ENCODE measurements at places on chromosomes 1 and 21. TPM values are rescaled to one million over a fixed set of nuclear protein-coding genes. Genes with fewer than 3 reads are reported as not detected.

GRCh38 chr1:116092752-116093489 is 18.3 kb upstream of the MAB21L3 start:
- no peak overlapping the region for H3K4me3 ChIP-seq
- H3K27me3 ChIP-seq: no peaks in the 10 kb centered on the region
- no peak for DNase-seq
- H3K4me1 ChIP-seq: no peaks in the 10 kb centered on the region
- no peaks in the 10 kb centered on the region for H3K36me3 ChIP-seq

- H3K27me3 ChIP-seq: no peaks in the 10 kb centered on the region
- 0 out of 2 replicates have a peak, but pooled peaks cover 2% of the 10 kb centered on the region for H3K36me3 ChIP-seq
- DNase-seq: no peak
- H3K4me1 ChIP-seq: no peaks in the 10 kb centered on the region
These were observed 66.1 kb downstream of the EPS15 start for GRCh38 chr1:51453010-51453409.

DNA sequence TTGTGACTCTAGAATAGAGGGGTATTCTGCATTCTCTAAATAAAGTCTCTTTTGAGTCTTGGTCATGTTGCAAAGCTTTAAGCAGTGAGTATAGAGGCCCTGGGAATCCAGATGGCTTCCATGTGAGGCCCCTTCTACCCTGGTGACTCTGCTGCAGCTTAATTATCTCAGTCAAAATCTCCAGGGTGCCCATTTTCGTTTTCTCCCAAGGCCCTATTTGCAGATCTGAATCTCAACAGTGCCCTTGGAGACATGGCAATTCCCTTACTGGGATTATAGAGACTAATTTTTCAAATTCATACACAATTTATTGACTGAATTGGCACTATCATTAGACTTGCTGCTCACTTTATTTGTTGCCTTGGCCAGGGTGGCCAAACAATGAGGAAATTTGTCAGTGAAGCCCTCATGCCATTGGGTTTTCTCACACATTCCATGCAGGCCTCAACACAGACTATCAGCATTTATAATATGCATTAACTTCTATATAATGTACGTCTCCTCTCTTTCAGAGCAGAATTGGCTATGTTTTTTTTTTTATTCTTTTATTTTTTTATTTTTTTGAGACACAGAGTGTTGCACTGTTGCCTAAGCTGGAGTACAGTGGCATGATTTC is 35.1 kb downstream of the PROX1 start:
- no peak for DNase-seq
- no peaks in the 10 kb centered on the region for H3K4me1 ChIP-seq
- peaks cover 11% of the 10 kb centered on the region for H3K27me3 ChIP-seq
- no peak overlapping the region for H3K27ac ChIP-seq
- no peaks in the 10 kb centered on the region for H3K36me3 ChIP-seq

DNA sequence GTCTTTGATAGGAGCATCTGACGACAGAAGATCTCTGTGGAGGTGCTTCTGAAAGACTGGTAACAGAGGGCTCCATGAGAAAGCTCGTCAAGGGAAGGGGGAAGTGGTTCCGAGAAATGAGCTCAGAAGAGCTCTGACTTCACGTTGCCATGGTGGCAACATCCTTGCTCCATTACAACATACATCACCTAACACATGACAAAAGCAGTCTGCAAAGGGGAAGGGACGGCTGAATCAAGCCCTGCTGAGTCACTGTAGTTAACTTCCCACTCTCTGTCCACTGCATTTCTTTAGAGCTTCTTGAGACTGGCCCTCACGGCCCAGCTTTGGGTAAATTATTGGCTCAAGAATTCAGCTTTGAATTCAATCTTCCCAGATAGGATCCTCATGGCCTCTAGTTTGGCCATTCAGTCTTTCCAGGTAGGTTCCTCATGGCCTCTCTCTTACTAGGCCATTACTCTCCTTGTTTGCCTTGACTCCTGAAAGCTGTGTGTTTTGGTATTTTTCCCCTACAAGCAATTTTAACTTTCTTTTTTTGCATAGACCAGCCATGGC is 88.0 kb upstream of the ZNF648 start:
- H3K27me3 ChIP-seq: no peaks in the 10 kb centered on the region
- no peak overlapping the region for H3K27ac ChIP-seq
- no peak for DNase-seq
- H3K36me3 ChIP-seq: no peaks in the 10 kb centered on the region
- no peaks in the 10 kb centered on the region for H3K4me1 ChIP-seq

The C1orf94 gene
- total RNA-seq: not detected

The SLC19A1 gene
- 50.2 TPM for total RNA-seq

DNA sequence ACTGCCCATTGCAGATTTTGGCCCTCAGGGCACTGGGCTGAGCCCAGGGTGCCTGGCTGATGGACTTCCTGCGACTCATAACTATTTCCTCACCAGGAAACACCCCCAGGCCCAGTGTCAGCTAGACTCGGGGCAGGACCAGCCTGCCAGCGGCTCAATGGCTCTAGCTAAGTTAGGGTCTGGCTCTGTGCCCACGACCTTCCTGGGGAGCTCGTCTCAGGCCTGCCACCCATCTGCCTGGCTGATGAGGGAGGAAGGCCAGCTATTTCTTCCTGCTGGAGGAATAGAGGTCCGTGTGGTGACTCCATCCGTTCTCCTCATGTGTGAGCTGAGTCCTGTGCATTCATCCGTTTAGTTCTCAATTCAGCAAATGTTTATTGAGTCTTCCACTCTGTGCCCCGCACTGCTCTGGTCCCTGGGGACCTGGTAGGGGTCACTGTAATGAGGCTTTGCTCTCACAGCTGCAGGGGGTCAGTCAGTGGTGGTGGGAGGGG is 44.5 kb downstream of the KIRREL1 start:
- DNase-seq: no peak
- no peaks in the 10 kb centered on the region for H3K36me3 ChIP-seq
- no peaks in the 10 kb centered on the region for H3K27me3 ChIP-seq
- H3K4me1 ChIP-seq: peaks cover 23% of the 10 kb centered on the region
- H3K27ac ChIP-seq: 0 out of 2 replicates have a peak overlapping the region, but pooled peaks have one; percentile 0
- 0 out of 2 replicates have a peak overlapping the region, but pooled peaks have one; percentile 5 for H3K4me3 ChIP-seq

DNA sequence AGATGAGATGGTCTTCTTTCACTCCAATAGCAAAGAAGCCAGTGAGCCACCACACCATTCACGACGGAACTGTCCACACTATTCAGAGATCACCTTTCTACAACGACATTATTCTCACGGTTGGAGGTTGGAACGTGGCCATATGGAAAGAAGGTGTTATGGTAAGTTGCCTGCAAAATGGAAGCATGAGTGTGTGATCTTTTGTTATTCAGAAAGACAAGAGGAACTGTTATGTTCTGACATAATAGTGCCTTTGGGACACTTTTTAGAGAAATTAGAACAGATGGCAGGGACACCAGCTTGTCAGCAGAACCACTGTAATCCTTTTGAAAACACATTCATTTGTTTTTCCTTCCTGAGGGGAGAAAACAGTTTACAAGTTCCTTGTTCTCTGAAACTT is 75.8 kb upstream of the MCOLN3 start:
- H3K36me3 ChIP-seq: no peaks in the 10 kb centered on the region
- DNase-seq: no peak
- no peak overlapping the region for H3K4me3 ChIP-seq
- no peak overlapping the region for H3K27ac ChIP-seq
- no peaks in the 10 kb centered on the region for H3K27me3 ChIP-seq

GRCh38 chr1:96367791-96368190 is 353.8 kb upstream of the PTBP2 start:
- no peaks in the 10 kb centered on the region for H3K27me3 ChIP-seq
- H3K4me3 ChIP-seq: no peak overlapping the region
- no peak overlapping the region for H3K27ac ChIP-seq
- no peaks in the 10 kb centered on the region for H3K36me3 ChIP-seq
- no peak for DNase-seq

The C1QTNF12 gene
- total RNA-seq: 6.9 TPM

GRCh38 chr1:231201979-231202633 is 38.9 kb upstream of the GNPAT start:
- no peak overlapping the region for H3K4me3 ChIP-seq
- H3K27me3 ChIP-seq: peaks cover 33% of the 10 kb centered on the region
- no peaks in the 10 kb centered on the region for H3K4me1 ChIP-seq
- H3K27ac ChIP-seq: no peak overlapping the region
- no peaks in the 10 kb centered on the region for H3K36me3 ChIP-seq

The DEPDC1 gene
- 61.9 TPM for total RNA-seq

DNA sequence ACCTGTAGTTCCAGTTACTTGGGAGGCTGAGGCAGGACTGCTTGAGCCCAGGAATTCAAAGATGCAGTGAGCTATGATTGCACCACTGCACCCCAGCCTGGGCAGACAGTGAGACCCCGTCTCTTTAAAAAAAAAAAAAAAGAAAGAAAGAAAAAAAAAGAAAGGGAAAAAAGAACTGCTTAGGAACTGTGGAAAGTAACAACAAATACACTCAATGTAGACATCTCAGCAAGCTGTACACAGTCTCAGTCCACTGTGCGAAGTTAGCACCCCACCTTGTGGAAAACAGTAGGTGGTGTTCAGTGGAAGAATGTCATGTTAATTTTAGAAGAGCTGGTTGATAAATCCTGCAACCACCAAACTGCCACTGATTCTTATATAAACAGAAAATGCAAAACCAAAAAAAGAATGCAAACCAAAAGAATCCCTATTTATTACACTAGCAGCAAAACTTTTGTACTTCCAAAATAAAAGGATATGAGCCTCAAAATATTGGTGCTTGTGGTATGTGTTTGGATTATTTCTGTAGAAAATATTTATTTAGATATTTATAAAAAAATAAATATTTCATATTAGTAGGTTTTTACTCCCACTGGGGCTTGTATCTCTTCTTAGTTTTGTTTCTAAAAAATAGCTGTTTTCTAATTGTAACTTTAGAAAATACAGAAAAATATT is 31.1 kb downstream of the ALG14 start:
- no peak overlapping the region for H3K27ac ChIP-seq
- H3K4me1 ChIP-seq: peaks cover 3% of the 10 kb centered on the region
- H3K36me3 ChIP-seq: no peaks in the 10 kb centered on the region
- no peaks in the 10 kb centered on the region for H3K27me3 ChIP-seq
- H3K4me3 ChIP-seq: no peak overlapping the region

GRCh38 chr1:40709100-40709801 is 17.7 kb downstream of the NFYC start:
- H3K36me3 ChIP-seq: no peaks in the 10 kb centered on the region
- no peaks in the 10 kb centered on the region for H3K27me3 ChIP-seq
- peak; percentile 92 for DNase-seq
- peaks cover 55% of the 10 kb centered on the region for H3K4me1 ChIP-seq
- peak overlapping the region; percentile 58 for H3K27ac ChIP-seq

GRCh38 chr1:89519779-89520358 is 4.8 kb upstream of the LRRC8B start:
- H3K4me3 ChIP-seq: no peak overlapping the region
- no peak overlapping the region for H3K27ac ChIP-seq
- no peaks in the 10 kb centered on the region for H3K36me3 ChIP-seq
- DNase-seq: peak; percentile 18

The GJB5 gene
- total RNA-seq: 4.6 TPM

DNA sequence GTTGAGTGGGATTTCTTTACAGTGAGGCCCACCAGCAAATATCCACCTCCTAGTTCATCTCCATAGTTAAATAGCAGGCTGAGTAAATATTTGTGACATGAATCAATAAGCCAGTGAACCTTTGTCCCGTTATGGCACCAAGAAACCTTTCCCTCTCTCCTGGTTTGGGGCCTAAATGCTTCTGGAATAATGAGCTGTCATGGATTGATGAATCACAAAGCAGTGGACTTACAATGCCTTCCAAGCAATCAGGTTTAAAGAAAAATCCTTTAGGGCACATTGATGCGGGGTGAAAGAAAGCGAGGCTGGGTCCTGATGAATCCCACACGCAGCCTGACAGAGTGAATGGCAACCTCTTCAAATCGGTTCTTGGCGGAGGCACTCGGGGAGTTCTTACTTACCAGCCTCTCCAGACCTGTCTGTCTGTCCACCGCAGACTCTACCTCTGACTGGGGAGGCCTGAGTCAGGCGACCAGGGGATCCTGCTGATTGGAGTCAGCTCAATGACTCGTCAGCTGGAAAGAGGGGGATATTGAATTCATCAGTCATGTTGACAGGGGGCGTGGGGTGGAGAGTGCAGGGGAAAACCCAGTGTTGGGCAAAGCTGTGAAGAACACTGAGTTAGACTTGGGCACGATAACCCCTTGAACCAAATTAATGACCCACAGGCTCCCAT is 247.3 kb downstream of the PLPP3 start:
- 0 out of 2 replicates have a peak, but pooled peaks cover 3% of the 10 kb centered on the region for H3K4me1 ChIP-seq
- no peaks in the 10 kb centered on the region for H3K36me3 ChIP-seq
- no peak for DNase-seq
- H3K27me3 ChIP-seq: no peaks in the 10 kb centered on the region
- H3K4me3 ChIP-seq: no peak overlapping the region
- H3K27ac ChIP-seq: no peak overlapping the region

- peaks cover 13% of the 10 kb centered on the region for H3K4me1 ChIP-seq
- no peak for DNase-seq
- H3K27ac ChIP-seq: no peak overlapping the region
These were observed 16.5 kb downstream of the SLC2A7 start for GRCh38 chr1:9009438-9010370.

The RAB42 gene
- total RNA-seq: not detected

The CCDC30 gene
- total RNA-seq: 2.0 TPM

The GPR25 gene
- not detected for total RNA-seq

The ACTL8 gene
- total RNA-seq: 0.69 TPM

GRCh38 chr1:211876851-211877590 is 46.5 kb upstream of the LPGAT1 start:
- H3K4me1 ChIP-seq: no peaks in the 10 kb centered on the region
- DNase-seq: no peak
- no peaks in the 10 kb centered on the region for H3K27me3 ChIP-seq
- H3K36me3 ChIP-seq: no peaks in the 10 kb centered on the region

GRCh38 chr1:230335861-230336522 is 90.1 kb downstream of the PGBD5 start:
- no peak for DNase-seq
- no peaks in the 10 kb centered on the region for H3K27me3 ChIP-seq
- H3K36me3 ChIP-seq: no peaks in the 10 kb centered on the region
- no peak overlapping the region for H3K4me3 ChIP-seq
- no peak overlapping the region for H3K27ac ChIP-seq

The AIRE gene
- not detected for total RNA-seq

- peaks cover 9% of the 10 kb centered on the region for H3K36me3 ChIP-seq
- DNase-seq: no peak
These were observed 12.4 kb downstream of the PSEN2 start for GRCh38 chr1:226882631-226883409.

The FCN3 gene
- total RNA-seq: 1.2 TPM

The PLPP3 gene
- total RNA-seq: 3.4 TPM

DNA sequence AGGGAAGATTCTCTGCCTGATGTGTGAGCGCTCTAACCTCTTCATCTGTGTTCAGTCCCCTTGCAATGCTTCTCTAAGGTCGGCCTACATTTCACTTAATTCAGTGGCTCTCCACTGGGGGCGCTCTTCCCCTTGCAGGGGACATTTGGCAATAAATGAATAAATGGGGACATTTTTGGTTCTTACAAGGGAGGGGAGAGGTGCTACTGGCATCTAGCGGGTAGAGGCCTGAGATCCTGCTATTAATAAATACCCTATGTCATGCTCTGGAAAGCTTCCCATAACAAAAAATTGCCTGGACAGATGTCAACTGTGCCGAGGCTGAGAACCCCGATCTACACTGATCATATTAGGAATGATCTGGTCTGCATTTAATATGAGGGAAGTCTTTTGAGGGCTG is 25.9 kb upstream of the DNAJC11 start:
- H3K4me3 ChIP-seq: no peak overlapping the region
- no peaks in the 10 kb centered on the region for H3K36me3 ChIP-seq
- H3K4me1 ChIP-seq: peaks cover 21% of the 10 kb centered on the region
- DNase-seq: peak; percentile 71

The TMEM61 gene
- total RNA-seq: 4.4 TPM

- H3K27me3 ChIP-seq: no peaks in the 10 kb centered on the region
- peak overlapping the region; percentile 48 for H3K4me3 ChIP-seq
- peak overlapping the region; percentile 47 for H3K27ac ChIP-seq
These were observed 15.9 kb downstream of the ESPN start for GRCh38 chr1:6440198-6441126.

GRCh38 chr1:232459087-232459486 is 170.8 kb downstream of the SIPA1L2 start:
- no peaks in the 10 kb centered on the region for H3K4me1 ChIP-seq
- H3K36me3 ChIP-seq: no peaks in the 10 kb centered on the region
- no peak overlapping the region for H3K27ac ChIP-seq
